Stimulated activated CD4-positive, alpha-beta T cell treated with anti-CD3 and anti-CD28 coated beads, Interleukin-15, amount 100 ng/mL, for 1 hour (primary cell): ENCODE measurements at places on chromosomes 2 and 18.

DNA sequence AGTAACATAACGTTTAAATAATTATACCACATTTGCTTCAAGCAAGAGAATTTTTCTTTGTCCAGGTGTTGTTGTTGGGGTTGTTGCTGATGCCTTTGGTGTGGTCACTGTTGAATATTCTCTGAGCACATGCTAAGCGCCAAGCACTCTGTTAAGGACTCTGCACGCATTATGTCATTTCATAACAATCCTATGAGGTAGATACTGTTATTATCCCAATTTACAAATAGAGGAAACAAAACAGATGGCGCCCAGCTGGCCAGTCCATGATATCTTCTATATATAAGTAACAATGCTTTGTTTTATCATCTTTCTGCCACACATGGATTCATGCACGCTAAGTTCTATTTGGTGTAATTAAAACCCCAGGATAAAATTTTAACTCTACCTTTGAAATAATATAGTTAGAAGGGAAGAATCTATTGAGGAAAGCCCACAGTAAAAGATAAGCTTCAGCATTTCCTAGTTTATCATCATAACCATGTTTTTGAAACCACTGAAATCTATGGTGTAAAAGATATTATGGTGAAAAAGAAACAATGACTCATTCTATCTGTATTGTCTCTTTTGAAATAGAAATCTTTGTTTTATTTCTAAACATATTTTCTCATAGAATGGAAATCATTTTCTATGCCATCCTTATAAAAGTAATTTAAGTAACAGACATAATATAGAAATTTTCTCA is 199.7 kb downstream of the PID1 start:
- DNase-seq: no peak

- no peak for DNase-seq
These were observed 60.9 kb upstream of the SLC14A2 start for GRCh38 chr18:45554389-45554737.

DNA sequence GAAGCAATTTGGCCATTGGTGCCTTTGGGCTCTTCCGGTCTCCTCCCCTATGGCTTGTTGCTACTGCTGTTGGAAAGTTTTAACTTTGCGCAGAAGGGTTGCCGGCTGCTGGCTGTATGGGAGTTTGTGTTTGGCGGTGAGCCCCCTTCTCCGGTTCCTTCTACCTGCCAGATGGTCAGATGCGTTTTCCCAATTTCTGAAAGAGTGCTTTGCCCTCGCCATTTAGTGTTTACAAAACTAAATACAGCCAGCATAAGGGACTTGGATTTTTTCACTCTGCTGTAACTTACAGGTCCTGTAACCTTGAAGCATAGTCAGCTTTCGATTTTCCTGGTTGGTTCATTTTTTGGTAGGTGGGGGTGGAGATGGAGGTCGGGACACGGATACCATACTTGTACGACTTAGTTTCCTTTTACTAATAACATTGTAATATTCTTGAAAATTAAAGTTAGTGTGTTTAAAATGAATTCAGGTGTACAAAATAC is 604 bp downstream of the COQ10B start:
- no peak for DNase-seq

GRCh38 chr18:48323151-48323550 is 86.0 kb downstream of the ZBTB7C start:
- no peak for DNase-seq

- DNase-seq: no peak
These were observed 52.2 kb upstream of the GALNT13 start for GRCh38 chr2:153819501-153819900.

- DNase-seq: no peak
These were observed 133.6 kb downstream of the SOCS6 start for GRCh38 chr18:70422391-70422965.

DNA sequence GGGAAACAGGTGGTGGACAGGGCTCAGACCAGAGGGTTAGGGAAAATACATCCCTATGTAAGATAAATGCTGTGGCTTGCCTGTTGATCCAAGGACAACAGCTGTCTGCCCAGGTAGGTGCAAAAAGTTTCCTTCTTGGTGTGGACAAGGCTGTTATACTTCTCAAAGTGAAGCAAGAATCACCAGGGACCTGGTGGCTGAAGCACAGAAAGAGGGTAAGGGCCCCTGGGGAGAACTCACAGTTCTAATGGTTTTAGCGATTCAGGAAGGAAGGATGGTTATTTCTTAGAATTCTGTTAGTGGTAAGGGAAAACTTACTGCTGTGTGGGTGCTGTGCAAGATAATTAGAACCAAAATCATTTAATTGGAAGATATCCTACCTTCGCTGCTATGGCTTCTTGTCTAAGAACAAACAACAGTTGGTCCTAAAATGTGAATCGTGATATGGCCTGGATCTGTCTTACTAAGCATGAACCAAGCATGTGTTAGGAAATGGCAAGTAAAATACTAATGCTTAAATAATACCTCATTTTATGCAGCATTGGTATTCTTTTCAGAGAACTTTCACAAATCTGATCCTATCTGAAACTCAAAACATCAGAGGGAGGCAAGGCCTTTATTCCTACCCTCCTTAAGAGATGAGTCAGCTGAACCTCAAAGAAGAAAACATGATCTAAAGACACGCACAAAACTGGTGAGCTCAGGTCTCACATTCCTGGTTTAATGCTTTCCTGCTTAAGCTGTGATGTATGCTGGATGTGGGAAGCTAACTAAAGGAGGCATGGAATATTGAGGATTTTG is 159.2 kb upstream of the THUMPD2 start:
- DNase-seq: no peak

- no peak for DNase-seq
These were observed 526.9 kb upstream of the ID2 start for GRCh38 chr2:8154936-8155335.

DNA sequence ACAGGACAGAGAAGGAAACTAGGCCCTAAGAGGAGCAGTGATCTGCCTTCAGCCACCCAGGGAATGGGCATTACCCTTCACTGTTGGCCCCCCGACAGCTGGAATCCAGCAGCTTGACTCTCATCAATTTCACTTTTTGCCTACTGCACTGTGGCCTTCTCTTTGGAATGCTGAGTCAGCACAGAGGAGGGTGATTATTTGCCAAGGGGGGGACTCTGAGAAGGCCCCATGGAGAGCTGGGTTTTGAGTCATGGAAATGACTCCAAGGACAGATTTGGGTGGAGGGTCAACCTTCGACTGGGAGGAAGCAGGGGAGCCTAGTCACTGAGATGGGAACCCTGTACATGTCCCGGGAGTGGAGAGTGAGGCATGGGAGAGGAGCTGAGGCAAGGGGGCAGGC is 38.1 kb upstream of the NTSR2 start:
- DNase-seq: no peak

DNA sequence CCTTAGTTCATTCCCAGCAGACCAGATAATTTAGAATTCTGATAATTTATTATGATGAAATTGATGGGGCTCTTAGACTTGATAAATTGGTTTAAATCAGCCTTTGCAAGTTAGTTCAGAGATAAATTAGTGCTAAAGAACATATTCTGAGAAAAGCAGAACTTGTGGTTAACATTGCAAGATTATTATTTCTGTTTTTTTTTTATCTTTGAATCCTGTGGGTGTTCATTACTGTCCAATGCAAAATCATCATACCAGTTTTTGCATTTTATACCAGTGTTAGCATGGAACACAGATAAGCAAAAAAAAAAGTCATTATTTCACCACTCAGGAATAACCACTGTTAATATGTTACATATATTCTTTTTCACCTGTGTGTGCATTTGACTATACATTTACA is 9.1 kb downstream of the SEPTIN2 start:
- no peak for DNase-seq

- no peak for DNase-seq
These were observed 146.5 kb downstream of the DDX1 start for GRCh38 chr2:15738225-15738546.

DNA sequence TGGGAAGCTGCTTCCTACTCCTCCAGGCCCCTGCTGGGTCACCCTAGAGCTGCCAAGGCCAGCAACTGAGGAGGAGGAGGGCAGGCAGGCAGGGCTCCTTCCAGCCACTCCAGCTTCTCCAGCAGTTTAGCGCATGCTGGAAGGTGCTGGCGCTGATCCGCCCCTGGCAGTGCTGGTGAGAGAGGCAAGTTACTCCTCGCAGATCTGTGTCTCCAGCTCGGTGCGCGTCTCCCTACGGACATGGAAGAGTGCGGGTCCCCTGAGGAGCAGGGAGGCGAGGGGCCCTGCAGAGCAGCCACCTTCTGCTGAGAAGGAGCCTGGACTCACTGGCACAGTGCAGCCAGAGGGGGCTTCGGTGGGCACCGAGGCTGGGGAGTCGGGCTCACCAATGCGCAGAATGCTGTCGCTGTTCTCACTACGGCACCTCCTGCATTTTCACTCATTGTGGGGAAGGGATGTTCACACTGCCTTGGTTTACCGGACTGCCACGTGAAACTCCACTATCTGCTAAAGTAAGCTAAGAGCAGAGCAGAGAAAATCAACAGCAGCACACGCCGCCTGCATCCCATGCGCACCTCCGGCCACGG is 206.0 kb downstream of the HDAC4 start:
- no peak for DNase-seq

DNA sequence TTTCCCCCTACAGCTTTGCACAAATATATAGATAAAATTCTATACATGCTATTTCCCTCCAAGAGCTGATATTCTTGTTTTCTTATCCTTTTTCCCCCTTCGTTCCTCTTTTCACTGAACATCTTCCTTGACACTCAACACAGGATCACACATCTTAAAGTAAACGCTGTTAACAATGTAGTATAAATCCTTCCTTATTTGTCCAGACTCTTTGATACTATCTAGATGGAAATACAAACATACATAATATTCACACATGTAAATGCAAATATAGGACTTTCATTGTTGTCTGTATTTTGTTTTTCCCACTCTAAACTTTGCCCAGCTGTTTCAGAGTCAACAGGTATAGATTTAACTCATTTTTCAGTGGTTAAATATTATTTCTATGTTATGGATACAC is 3.0 kb upstream of the TACR1 start:
- no peak for DNase-seq

- no peak for DNase-seq
These were observed 8.9 kb downstream of the PAPOLG start for GRCh38 chr2:60764736-60765534.

GRCh38 chr18:76450452-76451395 is 44.3 kb downstream of the ZNF516 start:
- no peak for DNase-seq

GRCh38 chr2:30722936-30723725 is 84.1 kb downstream of the CAPN13 start:
- DNase-seq: no peak

- no peak for DNase-seq
These were observed 49.4 kb upstream of the PKDCC start for GRCh38 chr2:41998186-41999127.

DNA sequence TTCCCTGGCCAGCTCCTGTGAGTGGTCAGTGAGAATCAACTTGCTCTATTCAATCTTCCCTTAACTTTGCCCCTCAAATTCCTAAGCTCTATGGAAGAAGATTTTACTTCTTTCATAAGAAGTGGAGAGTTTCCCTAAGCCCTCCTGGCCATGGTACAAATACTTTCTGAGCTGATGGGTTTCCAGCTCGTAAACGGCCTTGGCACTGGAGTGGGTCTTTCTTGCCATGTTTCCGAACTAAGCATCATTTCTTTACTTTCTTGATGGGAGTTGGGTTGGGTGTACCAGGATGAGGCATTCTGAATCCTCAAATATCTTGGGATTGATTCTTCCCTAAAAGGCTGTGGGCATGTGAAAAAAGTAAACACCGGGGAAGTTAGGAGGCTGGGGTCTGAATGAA is 72.5 kb downstream of the ACKR3 start:
- no peak for DNase-seq

GRCh38 chr2:190940454-190940853 is 59.8 kb downstream of the GLS start:
- no peak for DNase-seq

- no peak for DNase-seq
These were observed 16.2 kb downstream of the SUCLG1 start for GRCh38 chr2:84442888-84443287.

DNA sequence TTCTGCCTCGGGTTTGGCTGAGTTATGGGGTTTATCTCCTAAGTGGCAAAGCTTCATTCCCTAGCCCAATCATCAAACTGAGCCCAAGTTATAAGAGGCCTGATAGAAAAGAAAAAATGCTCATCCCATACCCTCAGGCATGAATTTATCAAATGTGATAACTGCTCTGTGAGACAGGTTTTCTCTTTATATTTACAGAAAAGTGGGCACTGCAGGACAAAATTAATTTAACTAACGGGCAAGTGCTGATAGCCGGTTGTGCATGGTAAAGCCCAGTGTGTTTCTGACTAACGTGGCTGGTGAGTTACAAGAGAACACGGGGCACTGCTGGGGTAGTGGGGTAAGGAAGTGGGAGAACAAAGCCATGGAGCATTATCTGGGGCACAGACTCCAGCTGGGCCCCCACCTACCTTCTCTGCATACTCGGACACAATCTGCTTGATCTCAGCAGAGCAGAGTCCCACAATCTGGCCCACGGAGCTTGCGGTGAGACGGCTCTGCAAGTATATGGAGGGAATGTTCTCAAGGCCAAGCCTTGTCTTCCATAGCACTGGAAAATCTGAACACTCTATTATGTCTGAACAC is 40.3 kb downstream of the CCDC93 start:
- no peak for DNase-seq

DNA sequence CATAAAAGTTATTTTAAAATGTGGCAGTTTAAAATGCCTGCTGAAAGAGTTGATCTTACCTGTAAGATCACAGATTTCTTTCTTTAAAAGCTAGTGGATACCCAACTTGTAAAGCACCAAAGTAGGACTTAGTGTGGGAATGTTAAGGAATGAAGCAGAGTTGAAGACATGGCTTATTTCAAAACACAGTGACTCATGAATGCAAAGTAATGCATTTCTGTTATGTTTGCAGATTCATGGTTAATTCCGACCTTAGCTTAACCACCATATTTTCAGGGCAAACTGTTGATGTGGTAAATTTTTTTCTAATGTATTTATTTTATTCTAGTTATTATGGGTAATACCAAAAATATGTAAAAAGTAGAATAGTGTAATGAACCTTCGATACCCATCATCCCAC is 206.8 kb upstream of the FOSL2 start:
- no peak for DNase-seq

DNA sequence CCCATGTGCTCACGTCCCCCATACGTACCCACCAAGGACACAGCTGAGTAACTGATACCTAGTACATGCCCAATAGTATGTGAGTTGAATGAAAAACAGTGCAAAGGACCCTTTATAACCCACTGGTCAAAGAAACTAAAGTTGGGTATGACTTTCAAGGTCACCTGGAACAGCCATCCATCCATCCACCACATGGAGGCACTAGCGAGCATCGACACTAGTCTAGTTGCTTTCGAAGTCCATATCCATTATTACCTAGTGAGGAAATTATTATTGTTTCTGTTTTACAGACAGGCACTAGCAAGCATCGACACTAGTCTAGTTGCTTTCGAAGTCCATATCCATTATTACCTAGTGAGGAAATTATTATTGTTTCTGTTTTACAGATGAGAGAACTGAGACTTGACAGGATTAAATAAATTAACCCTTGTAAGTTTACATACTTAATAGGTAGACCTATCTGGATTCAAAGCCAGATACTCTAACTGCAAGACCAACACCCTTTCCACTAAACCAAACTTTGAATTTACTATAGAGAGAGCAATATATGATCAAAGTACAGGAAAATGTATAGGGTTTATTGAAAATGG is 233.7 kb downstream of the METTL4 start:
- DNase-seq: no peak

GRCh38 chr2:33177627-33178026 is 230.9 kb downstream of the LTBP1 start:
- no peak for DNase-seq
